ENCODE measurements at places on chromosomes 4 and X. TPM values are rescaled to one million over a fixed set of nuclear protein-coding genes. Genes with fewer than 3 reads are reported as not detected.

- H3K27ac ChIP-seq = no peak overlapping the region
- no peaks in the 10 kb centered on the region for H3K36me3 ChIP-seq
- peaks cover 4% of the 10 kb centered on the region for H3K27me3 ChIP-seq
- H3K4me1 ChIP-seq = peaks cover 1% of the 10 kb centered on the region
- DNase-seq = no peak
These were observed 35.9 kb downstream of the SUPT20HL1 start for GRCh38 chrX:24396236-24396930.

DNA sequence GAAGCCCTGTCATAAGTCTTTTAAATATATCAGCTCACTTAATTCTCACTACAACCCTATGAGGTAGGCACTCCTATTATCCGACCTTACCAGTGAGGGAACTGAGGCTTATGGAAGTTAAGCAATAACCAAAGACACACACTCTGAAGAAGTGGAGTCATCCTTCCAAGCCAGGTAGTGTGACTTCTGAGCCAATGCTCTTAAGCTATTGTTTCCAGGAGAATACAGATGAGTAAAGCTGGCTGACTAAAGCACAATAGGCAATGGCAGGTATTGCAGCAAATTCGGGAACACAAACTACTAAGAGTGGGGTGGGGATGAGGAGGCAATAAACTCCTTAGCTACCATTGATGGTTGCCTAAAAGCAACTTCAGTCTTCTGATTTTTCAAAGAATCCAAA, 81.8 kb upstream of the KIT start:
- no peak for DNase-seq
- no peaks in the 10 kb centered on the region for H3K4me1 ChIP-seq
- H3K4me3 ChIP-seq = no peak overlapping the region
- no peak overlapping the region for H3K27ac ChIP-seq

DNA sequence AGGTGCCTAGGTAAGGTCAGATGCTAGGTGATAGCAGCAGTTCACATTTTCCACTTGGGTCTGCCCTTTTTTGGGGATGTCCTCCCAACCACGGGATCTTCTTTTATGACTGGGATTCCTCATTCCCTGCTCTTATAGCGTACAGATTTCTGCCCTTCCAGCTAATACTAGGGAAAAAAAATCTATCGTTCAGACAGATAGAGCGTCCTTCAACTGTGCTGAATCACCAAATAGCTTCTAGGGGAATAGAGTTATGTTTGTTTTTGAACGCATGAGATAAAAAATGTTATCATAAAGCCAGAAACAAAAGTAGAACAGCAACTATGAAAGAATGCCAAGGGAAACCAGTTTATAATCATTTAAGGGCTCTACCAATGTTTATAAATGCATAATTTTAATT, 13.0 kb downstream of the RAP2C start:
- H3K27me3 ChIP-seq = no peaks in the 10 kb centered on the region
- peaks cover 11% of the 10 kb centered on the region for H3K36me3 ChIP-seq
- no peak for DNase-seq
- H3K27ac ChIP-seq = no peak overlapping the region

Gene NOX1
- not detected for total RNA-seq

GRCh38 chrX:1582686-1583437, 8.5 kb upstream of the AKAP17A start:
- H3K27me3 ChIP-seq = no peaks in the 10 kb centered on the region
- DNase-seq = peak; percentile 90
- peak overlapping the region; percentile 47 for H3K4me3 ChIP-seq
- H3K4me1 ChIP-seq = peaks cover 30% of the 10 kb centered on the region
- H3K27ac ChIP-seq = peak overlapping the region; percentile 69

DNA sequence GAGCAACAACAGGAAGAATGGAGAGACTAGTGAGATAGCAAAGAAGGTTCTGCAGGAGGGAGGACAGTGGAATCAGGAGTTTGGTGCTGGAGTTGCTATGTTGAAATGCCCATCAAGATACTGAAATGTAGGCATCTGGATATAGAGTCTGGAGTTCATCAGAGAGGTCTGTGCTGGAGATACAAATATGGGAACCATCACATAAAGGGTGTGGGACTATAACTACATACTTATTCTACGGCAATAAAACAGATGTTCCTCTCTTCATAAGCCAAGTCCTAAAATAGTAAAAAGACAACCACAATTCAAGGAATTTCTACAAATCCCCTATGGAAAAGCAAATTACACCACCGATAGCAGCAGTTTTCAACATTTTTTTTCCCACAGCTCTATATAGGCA, 1.6 kb downstream of the MED14 start:
- peaks cover 15% of the 10 kb centered on the region for H3K36me3 ChIP-seq
- no peaks in the 10 kb centered on the region for H3K27me3 ChIP-seq
- H3K27ac ChIP-seq = peak overlapping the region; percentile 5
- no peak for DNase-seq
- peaks cover 45% of the 10 kb centered on the region for H3K4me1 ChIP-seq

Gene LGI2
- total RNA-seq = not detected

DNA sequence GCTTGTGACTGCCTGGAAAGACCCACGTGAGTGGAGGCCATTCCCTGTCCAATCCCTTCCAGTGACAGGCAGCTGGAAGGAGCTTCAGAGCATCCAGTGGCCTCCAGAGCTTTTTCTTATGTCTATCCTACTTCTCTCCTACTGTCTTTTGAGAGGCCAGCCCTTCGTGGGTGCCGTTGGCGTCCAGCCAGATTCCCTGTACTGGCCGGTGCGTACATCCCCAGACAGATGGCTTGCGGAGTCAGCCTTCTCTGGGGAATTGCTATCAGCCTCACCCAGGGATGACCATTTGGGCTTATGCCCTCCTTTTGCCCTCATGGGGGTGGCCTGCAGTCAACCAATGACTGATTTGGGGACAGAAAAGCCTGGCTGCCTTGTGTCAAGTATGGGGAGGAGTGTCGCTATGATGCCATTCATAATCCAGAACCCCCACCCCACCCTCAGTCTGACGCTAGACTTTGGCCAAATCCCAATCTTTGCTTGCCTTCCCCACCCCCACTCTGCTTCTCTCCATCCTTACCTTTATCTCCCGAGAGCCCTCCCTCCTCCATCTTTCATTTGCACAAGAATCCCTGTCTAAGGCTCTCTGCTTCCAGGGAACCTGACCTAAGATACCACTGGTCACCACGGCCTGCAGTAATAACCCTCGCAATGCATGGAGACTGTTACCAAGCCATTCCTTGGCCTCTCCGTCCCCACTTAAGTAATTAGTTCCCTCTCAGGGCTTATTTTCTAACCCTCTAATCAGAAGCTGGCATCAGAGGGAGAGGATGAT, 150.3 kb upstream of the BCOR start:
- no peak for DNase-seq
- no peak overlapping the region for H3K27ac ChIP-seq
- H3K4me1 ChIP-seq = peaks cover 8% of the 10 kb centered on the region
- H3K36me3 ChIP-seq = no peaks in the 10 kb centered on the region
- H3K27me3 ChIP-seq = peaks cover 9% of the 10 kb centered on the region

Gene BEX1
- total RNA-seq = not detected

- no peak for DNase-seq
- no peaks in the 10 kb centered on the region for H3K36me3 ChIP-seq
- H3K27me3 ChIP-seq = peaks cover 2% of the 10 kb centered on the region
- no peak overlapping the region for H3K27ac ChIP-seq
- H3K4me1 ChIP-seq = no peaks in the 10 kb centered on the region
These were observed 142.9 kb downstream of the DCHS2 start for GRCh38 chr4:154348657-154349056.

Gene NAA11
- total RNA-seq = not detected

DNA sequence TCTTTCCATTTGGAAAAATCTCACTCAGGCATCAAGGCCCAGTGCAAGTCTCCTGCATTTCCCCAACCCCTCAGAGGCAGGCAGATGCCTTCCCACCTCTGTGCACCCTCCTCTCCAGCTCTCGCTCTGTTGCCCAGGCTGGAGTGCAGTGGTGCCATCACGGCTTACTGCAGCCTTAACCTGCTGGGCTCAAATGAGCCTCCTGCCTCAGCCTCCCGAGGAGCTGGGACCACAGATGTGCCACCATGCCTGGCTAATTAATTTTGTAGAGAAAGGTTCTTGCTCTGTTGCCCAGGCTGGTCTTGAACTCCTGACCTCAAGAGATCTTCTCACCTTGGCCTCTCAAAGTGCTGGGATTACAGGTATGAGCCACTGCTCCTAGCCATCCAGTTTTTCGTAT, 95.8 kb downstream of the NHSL2 start:
- DNase-seq = no peak
- no peak overlapping the region for H3K27ac ChIP-seq
- peaks cover 19% of the 10 kb centered on the region for H3K27me3 ChIP-seq
- H3K4me3 ChIP-seq = no peak overlapping the region
- H3K4me1 ChIP-seq = peaks cover 2% of the 10 kb centered on the region
- H3K36me3 ChIP-seq = no peaks in the 10 kb centered on the region

GRCh38 chrX:12263211-12263610, 124.9 kb downstream of the FRMPD4 start:
- DNase-seq = no peak
- no peaks in the 10 kb centered on the region for H3K4me1 ChIP-seq
- no peaks in the 10 kb centered on the region for H3K36me3 ChIP-seq
- H3K4me3 ChIP-seq = no peak overlapping the region
- no peaks in the 10 kb centered on the region for H3K27me3 ChIP-seq

- no peak overlapping the region for H3K27ac ChIP-seq
- no peaks in the 10 kb centered on the region for H3K27me3 ChIP-seq
- no peaks in the 10 kb centered on the region for H3K4me1 ChIP-seq
- DNase-seq = no peak
These were observed 285.9 kb downstream of the IL15 start for GRCh38 chr4:141922236-141922635.

DNA sequence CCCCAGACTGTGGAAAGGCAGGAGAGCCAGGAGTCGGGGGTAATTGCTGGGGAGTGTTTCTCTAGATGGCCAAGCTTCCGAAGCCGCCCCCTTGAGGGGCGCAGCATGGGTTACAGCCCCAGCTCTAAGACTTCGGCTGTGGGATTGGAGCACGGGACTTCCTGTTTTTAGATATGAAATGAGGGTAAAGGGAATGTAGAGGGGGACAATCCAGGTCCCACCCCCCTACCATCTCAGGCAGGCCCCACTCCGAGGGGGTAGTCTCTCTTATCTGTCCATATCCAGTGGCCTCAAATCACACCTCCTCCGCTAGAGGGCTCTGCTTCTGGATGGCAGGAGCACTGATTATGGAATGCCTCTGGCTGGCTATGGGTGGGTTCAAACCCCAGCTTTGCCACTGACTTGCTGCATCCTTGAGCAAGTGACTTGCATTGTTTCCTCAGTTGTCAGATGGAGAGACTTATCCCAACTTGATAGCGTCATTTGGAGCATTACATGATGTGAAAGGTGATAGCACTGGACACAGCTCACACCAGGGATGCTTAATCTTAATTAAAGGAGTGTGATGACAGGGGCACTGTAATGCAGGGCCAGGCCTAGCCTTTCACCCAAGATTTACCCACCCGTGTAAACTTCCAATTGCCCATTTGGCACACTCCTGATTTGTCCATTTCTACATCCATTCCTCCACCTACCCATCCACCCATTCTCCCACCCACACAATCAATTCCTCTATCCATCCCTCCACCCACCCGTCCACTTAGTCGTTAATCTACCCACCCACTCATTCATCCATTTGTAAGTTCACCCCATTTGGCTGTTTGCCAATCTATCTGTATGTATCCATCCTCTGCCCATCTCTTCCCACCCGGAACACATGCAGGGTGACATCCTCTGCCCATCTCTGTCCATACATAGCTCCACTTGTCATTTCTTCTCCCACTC, 848 bp upstream of the KCND1 start:
- H3K27ac ChIP-seq = no peak overlapping the region
- no peaks in the 10 kb centered on the region for H3K27me3 ChIP-seq
- peaks cover 15% of the 10 kb centered on the region for H3K36me3 ChIP-seq
- no peak overlapping the region for H3K4me3 ChIP-seq

GRCh38 chrX:71626576-71626975, 8.3 kb upstream of the CXCR3 start:
- peaks cover 43% of the 10 kb centered on the region for H3K4me1 ChIP-seq
- no peak overlapping the region for H3K27ac ChIP-seq
- no peaks in the 10 kb centered on the region for H3K36me3 ChIP-seq
- no peak for DNase-seq
- H3K27me3 ChIP-seq = no peaks in the 10 kb centered on the region
- no peak overlapping the region for H3K4me3 ChIP-seq

Gene CNKSR2
- total RNA-seq = 6.7 TPM

- no peak overlapping the region for H3K4me3 ChIP-seq
- H3K27ac ChIP-seq = no peak overlapping the region
- no peaks in the 10 kb centered on the region for H3K36me3 ChIP-seq
- no peaks in the 10 kb centered on the region for H3K4me1 ChIP-seq
- H3K27me3 ChIP-seq = no peaks in the 10 kb centered on the region
These were observed 324.8 kb downstream of the FRMPD4 start for GRCh38 chrX:12463052-12463451.

Gene HTR2C
- not detected for total RNA-seq

Gene UGT2B17
- not detected for total RNA-seq

Gene LRIT3
- 0.23 TPM for total RNA-seq

DNA sequence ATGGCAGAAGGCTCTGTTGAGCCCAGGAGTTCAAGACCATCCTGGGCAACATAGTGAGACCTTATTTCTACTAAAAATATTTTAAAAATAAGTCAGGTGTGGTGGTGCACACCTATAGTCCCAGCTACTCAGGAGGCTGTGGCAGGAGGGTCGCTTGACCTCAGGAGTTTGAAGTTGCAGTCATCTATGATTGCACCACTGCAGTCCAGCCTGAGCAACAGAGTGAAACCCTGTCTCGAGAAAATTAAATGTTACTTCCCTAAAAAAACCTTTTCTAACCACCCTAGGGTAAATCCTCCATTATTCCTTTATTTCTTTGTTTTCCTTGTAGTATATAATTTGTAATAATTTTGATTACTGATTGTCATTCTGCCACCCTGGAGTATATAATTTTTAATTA, 7.9 kb downstream of the FAM200B start:
- H3K36me3 ChIP-seq = peaks cover 20% of the 10 kb centered on the region
- H3K4me1 ChIP-seq = peaks cover 1% of the 10 kb centered on the region
- no peak for DNase-seq
- no peak overlapping the region for H3K4me3 ChIP-seq

GRCh38 chrX:22628275-22628674, 355.6 kb downstream of the CBLL2 start:
- H3K27me3 ChIP-seq = no peaks in the 10 kb centered on the region
- no peaks in the 10 kb centered on the region for H3K36me3 ChIP-seq
- no peak overlapping the region for H3K27ac ChIP-seq
- DNase-seq = no peak
- no peaks in the 10 kb centered on the region for H3K4me1 ChIP-seq

Gene GLUD2
- total RNA-seq = 0.38 TPM

GRCh38 chr4:128633067-128633466, 176.4 kb upstream of the JADE1 start:
- peaks cover 13% of the 10 kb centered on the region for H3K27me3 ChIP-seq
- H3K27ac ChIP-seq = no peak overlapping the region
- DNase-seq = no peak
- H3K4me1 ChIP-seq = no peaks in the 10 kb centered on the region

Gene NPNT
- not detected for total RNA-seq

GRCh38 chrX:38660395-38661102, 99.2 kb downstream of the TSPAN7 start:
- peaks cover 18% of the 10 kb centered on the region for H3K4me1 ChIP-seq
- DNase-seq = no peak
- H3K36me3 ChIP-seq = no peaks in the 10 kb centered on the region
- no peaks in the 10 kb centered on the region for H3K27me3 ChIP-seq
- H3K27ac ChIP-seq = no peak overlapping the region
